ENCODE measurements at places on chromosomes 7 and 10. TPM values are rescaled to one million over a fixed set of nuclear protein-coding genes. Genes with fewer than 3 reads are reported as not detected.

Gene AMPH
- 20.3 TPM for total RNA-seq

Gene MYL10
- not detected for total RNA-seq

Gene CALCR
- not detected for total RNA-seq

Gene NPTX2
- 11.0 TPM for total RNA-seq

Gene HOXA4
- 1.2 TPM for total RNA-seq

Gene GPR22
- not detected for total RNA-seq

Gene FEZF1
- not detected for total RNA-seq

Gene MEOX2
- total RNA-seq = 10.7 TPM

Gene MYL7
- not detected for total RNA-seq

Gene ZNF138
- 11.2 TPM for total RNA-seq
